Activated CD8-positive, alpha-beta memory T cell treated with anti-CD3 and anti-CD28 coated beads for 48 hours (primary cell): ENCODE measurements at places on chromosomes 1 and 21.

- DNase-seq = no peak
Measured at GRCh38 chr1:174007851-174008250, 14.3 kb downstream of the RC3H1 start.

- DNase-seq = no peak
Measured at GRCh38 chr1:66262208-66262963, 271.6 kb upstream of the SGIP1 start.

DNA sequence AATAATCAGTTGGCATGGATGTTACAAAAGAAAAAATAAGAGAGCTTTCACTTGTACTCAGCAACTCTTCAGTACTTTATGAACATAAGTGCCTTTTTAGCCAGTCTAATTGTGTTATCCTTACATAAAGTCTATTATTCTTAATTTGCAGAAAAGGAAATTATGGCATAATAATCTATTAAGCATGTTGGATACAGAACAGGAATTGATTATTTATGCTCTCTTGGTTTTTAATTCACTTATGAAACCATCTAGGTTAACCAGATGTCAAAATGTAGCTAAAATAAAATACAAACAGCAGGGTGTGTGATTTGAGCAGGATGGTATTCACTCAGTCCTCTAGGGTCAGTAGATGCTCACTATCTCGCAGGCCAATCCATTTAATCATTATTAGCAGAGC, 79.7 kb downstream of the PLPPR5 start:
- no peak for DNase-seq

- no peak for DNase-seq
Measured at GRCh38 chr1:12161662-12162458, 4.9 kb upstream of the TNFRSF1B start.

DNA sequence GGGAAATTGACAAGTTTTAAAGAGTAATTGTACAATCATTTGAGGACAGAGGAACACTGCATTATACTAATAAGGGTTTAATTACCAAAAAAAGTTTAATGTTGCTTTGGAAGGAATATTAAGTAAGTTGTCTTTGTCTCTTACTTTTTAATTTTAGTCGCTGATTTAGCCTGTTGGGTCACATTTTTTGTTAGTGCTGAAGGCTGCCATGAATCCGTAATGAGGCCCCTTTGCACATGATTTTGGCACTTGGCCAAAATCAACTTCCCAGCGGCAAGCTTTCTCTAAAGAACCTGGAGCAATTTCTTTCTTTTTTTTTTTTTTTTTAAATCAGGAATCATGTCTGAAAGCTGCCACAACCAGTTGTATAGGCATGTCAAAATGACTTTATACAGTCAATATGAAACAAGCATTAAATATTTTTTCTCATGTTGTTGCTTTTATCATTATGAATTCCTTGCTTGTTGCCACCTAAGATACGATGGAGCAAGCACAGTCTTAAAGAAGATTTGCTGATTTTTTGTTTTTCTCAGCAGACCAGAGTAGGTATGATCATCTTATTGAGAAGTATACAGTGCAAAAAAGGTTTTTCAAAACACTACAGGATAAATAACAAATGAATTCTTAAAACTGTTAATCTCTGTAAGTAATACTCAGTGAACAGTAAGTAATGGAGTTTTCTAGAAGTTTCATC, 690.4 kb downstream of the USP25 start:
- DNase-seq = no peak

GRCh38 chr1:1622010-1622787, 6.9 kb downstream of the MIB2 start:
- no peak for DNase-seq

GRCh38 chr21:39915881-39916280, 48.6 kb downstream of the PCP4 start:
- DNase-seq = no peak

DNA sequence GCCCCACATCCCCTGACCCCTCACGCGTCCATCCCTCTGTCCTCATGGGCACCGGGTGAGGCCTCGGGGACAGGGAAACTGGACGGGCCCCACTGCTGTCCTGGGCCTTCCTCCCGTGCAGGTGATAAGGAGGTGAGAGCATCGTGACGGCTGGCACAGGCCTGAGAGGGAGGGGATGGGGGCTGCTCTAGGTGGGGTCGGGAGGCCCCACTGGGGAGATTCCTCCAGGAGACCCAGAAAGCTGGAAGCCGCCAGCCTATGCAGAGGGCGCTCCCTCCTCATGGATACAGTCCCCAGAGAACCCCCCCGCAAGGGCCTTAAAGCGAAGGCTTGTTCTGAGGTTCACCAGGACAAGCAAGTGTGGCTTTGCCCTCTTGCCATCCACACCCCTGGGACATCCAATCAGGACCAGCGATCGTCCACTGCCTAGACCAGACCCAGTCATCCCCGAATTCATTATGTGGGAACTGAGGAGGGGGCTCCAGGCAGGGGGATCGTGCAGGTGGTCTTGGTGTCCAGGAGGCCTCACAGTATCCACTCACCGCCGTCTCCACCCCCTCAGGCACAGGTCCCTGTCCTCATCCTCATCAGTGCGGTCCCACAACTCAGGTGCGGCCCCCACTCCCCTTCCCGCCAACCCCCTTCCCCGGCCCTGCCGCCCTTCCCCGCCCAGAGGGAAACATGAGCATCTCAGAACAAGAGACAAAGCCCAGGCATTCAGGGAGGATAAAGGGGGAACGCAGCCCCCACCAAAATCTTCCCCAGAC, 45.3 kb upstream of the COL18A1 start:
- DNase-seq = no peak

GRCh38 chr1:61453111-61453961, 271.6 kb downstream of the TM2D1 start:
- DNase-seq = no peak

GRCh38 chr21:44994695-44995342, 55.0 kb downstream of the SLX9 start:
- DNase-seq = no peak

DNA sequence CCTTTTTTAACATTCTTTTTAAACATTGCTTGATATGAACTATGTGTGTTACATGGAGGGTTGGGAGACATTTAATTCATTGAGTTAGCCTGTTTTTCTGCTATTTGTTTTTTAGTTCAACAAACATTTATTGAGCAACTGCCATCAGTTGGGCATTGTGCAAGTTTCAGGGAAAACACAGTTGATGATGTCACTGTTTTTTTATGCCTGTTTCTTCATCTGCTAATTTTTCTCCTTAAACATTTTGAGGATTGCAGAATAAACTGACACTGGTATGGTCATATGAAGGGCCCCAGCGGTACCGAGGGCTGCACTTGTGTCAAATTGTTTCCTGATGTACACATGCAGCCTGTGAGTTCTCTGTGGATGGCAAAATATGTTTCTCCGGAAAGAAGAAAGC, 253.0 kb downstream of the FGGY start:
- no peak for DNase-seq

DNA sequence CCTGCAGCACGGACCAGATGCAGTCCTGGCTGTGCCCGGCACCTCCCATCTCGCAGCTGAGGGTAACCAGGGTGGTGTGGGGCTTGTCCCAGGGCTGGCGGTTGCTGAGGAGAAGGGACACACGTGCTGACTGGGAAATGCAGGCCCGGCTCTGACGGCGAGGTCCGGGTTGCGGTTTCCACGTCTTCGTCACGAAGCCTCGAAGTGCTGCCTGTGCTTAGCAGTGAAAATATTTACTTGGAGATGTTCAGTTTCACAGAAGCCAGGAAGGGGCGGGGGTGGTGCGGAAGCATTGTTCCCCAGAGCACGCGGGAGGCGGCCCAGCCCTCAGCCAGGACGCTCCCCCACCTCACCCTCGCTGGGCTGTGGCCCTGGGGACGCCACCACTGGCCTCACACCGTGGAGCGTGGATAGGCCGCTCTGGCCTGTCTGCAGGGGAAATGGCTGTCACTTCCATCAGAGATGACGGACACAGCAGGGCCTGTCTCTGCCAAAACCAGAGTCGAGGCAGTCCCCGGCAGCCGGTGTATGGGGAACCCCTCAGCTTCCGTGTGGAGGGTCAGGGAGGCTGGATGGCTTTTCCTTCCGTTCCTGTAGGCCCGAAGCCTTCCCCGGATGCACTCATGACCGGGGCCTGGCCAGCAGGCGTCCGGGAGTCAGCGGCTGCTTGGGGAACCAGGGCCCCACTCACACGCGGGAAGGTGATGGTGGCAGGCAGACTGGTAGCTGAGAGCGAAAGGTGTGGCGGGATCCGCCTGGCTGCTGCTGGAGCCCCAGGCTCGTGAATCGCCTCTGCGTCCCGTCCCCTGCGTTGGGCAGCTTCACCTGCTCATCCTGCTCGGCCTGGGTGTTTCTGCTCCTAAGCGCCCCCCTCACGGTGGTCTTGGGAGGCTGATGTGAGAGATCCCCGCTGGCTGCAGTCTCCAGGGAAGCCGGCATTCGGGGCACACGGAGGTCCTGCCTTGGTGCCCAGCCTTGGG, 14.7 kb upstream of the POFUT2 start:
- peak; percentile 16 for DNase-seq

GRCh38 chr21:34994766-34995631, 54.1 kb downstream of the RUNX1 start:
- DNase-seq = no peak

DNA sequence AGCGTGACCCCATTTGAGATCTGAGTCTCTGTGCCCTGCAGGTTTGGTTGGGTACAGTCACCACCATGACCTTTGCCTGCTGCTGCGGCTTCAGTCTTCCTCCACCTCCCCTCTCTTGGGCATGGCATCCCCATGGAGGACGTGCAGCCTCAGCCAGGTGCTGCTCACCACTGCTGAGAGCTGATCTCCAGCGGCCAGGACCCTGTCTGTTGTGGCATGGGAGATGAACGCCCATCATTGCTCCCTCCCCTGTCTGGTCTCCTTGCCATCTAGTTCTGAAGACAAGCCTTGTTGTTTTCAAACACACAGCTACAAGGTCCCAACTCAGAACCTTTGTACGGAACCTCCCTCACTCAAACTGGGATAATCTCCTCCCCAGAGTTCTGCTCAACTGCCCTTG, 19.2 kb upstream of the PKP1 start:
- no peak for DNase-seq

DNA sequence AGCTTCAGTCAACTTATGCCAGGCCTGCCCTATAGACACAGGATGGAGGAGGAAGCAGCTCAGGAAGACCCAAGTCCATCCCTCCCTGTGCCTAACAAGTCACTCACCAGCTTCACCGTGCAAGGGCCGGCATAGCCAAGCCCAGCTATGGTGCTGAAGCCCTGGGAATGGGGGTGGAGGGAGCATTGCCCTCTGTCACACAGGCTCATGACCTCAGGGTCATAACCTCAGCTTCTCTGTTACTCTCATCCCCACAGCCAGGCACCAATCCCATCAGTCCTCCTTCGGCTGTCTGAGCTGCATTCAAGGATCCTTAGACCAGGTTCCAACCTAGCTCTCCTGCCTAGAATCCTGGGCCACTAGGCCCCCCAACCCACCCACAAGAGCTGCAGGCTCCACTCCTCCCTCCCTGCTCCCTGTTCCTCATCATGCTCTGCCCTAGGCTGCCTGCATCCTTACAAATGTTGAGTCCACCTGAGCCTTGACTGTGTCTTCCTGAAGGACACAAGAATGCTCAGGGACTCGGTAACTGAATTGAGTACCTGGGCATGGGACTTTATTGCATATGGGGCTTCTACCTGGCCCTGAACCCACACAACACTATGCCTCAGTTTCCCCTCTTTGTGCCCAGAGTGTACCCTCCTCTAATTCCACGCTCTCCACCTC, 1.7 kb downstream of the CD244 start:
- DNase-seq = no peak
